ENCODE measurements at places on chromosomes 13 and 19.

DNA sequence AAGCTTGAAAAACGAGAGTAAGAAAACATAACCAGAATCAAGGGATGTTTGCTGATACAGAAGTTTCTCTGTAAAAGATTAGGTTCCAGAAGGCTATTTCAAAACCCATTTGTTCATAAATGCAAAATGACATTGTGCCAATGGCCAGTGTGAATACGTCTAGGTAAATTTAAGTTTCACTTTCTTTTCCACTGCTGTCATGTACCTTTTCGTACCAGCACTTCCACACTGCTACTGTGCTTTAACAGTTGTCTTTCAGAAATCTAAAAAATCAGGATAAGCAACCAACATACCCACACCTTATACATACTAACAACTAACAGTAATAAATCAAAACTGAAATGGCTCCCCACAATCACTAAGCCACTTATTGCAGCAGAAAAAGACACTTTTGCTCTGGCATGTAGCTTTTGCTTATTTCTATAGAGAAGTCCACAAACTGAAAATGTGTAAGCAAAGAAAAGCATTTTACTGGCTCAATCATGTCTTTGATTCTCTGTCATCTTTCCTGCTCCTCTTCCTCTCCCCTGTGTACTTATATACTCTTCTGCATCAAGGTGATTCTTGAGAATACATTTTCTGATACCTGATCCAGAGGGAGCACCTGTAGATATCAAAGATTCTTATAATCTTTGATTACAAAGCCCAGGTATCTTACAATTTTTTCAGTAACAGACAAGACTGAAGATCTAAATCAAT, 34.3 kb downstream of the ELF1 start:
- H3K4me1 ChIP-seq = peaks cover 51% of the 10 kb centered on the region
- H3K36me3 ChIP-seq = peaks cover 18% of the 10 kb centered on the region
- DNase-seq = no peak
- H3K4me3 ChIP-seq = peak overlapping the region; percentile 95
- peak overlapping the region; percentile 99 for H3K27ac ChIP-seq
- no peaks in the 10 kb centered on the region for H3K27me3 ChIP-seq

DNA sequence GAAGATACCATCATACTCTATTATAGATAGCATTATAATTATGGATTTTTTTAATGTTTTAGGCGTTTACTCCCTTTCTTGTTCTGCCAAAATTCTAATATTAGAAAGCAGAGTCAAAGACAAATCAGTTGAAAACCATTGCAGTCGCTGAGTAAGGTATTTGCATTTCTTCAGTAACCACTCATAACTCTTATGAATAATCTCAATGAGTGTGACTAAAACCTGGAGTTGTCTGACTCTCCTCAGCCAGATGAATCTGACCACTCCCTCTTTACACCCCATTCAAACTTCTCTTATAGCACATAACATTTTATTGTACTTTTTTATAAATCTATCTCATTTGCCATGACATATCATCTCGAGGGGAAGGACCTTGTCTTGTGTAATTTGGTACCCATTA, 1006.5 kb downstream of the DIAPH3 start:
- no peaks in the 10 kb centered on the region for H3K4me1 ChIP-seq
- no peaks in the 10 kb centered on the region for H3K27me3 ChIP-seq
- no peak overlapping the region for H3K27ac ChIP-seq
- H3K4me3 ChIP-seq = no peak overlapping the region
- DNase-seq = no peak

DNA sequence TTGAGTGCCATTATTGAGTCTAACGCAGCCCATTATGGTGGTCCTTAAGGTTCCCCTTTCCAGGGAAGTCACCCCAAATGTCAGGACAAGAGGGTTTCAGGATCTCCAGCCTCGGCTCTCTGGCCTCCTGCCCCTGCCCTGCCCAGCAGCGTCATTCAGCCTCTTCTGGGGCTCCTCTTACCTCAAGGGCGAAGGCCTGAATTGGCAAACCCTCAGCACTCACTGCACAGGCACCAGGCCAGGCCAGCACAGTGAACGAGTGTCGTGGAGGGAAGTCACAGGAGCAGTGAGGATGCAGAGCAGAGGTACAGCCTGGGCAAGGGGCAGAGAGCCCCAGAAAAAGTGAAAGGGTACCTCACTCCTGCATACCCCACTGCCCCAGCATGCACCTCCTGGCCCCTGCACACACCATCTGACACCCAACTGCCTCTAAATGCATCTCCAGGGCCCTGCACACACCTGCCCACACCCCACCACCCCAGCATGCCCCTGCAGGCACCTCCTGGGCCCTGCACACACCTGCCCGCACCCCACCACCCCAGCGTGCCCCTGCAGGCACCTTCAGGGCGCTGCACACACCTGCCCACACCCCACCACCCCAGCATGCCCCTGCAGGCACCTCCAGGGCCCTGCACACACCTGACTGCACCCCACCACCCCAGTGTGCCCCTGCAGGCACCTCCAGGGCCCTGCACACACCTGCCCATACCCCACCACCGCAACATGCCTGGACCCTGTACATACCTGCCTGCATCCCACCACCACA, 19.8 kb downstream of the SLC25A42 start:
- H3K27ac ChIP-seq = no peak overlapping the region
- H3K27me3 ChIP-seq = no peaks in the 10 kb centered on the region
- no peak for DNase-seq
- no peak overlapping the region for H3K4me3 ChIP-seq
- peaks cover 6% of the 10 kb centered on the region for H3K4me1 ChIP-seq

DNA sequence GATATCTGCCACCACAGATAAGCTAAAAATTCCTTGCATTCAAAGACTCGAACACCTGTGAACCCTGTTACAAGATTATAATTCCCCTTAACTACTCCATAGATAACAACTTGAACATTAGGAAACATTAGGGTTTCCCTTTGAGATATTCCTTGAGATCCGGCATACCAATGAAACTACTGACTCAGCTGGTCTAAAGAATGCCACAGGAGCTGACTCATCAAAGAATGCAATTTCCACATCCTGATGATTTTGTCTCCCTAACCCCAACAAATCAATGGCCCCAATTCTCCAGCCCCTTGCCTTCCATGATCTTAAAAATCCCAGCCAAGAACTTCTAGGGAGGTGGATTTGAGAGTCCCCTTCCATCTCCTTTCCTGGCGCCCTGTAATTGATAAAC, 35.6 kb upstream of the ZNF599 start:
- H3K4me1 ChIP-seq = no peaks in the 10 kb centered on the region
- peaks cover 7% of the 10 kb centered on the region for H3K36me3 ChIP-seq
- H3K4me3 ChIP-seq = no peak overlapping the region

- peaks cover 33% of the 10 kb centered on the region for H3K4me1 ChIP-seq
- H3K36me3 ChIP-seq = no peaks in the 10 kb centered on the region
- peak overlapping the region; percentile 8 for H3K27ac ChIP-seq
- no peak for DNase-seq
These were observed 2.9 kb downstream of the KLHL26 start for GRCh38 chr19:18639706-18640243.

GRCh38 chr19:27657271-27658051, 1555.5 kb downstream of the UQCRFS1 start:
- no peak overlapping the region for H3K4me3 ChIP-seq
- DNase-seq = no peak
- H3K4me1 ChIP-seq = no peaks in the 10 kb centered on the region

- peaks cover 3% of the 10 kb centered on the region for H3K36me3 ChIP-seq
- peaks cover 13% of the 10 kb centered on the region for H3K27me3 ChIP-seq
- peaks cover 27% of the 10 kb centered on the region for H3K4me1 ChIP-seq
- no peak for DNase-seq
- H3K4me3 ChIP-seq = no peak overlapping the region
These were observed 3.6 kb downstream of the ISOC2 start for GRCh38 chr19:55457683-55458457.

DNA sequence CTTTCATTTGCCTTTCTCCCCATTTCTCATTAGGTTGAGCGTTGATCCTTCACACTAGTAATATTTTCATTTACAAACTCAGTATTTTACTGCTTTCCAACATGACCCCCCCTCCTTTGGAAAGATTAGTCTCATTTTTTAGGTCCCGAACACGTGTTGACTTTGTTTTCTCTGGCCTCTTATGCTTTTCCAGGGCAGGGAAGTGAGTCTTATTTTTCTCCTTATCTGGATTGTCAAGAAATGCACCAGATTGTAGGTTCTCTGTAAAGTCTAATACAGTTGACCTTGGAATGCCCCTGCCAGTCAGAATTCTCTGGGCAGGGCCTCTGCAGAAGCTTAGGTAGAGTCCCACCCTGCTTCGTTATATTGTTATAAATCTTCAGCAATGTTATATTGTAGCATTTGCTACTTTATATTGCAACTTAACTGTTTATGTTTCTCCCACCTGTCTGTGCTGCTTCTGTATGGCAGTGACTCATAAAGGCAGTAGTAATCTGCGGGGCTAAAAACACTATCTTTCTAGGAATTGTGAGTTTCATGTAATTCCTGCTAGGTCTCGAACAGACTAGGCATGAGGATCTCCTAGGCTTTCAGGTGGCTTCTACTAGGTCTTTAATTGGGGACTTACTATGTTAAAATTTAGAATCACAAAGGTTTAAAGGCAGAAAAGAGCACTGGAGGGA, 2.0 kb downstream of the TDRD3 start:
- H3K4me1 ChIP-seq = peaks cover 39% of the 10 kb centered on the region
- H3K27me3 ChIP-seq = no peaks in the 10 kb centered on the region
- no peak for DNase-seq
- peak overlapping the region; percentile 95 for H3K27ac ChIP-seq
- peak overlapping the region; percentile 95 for H3K4me3 ChIP-seq

DNA sequence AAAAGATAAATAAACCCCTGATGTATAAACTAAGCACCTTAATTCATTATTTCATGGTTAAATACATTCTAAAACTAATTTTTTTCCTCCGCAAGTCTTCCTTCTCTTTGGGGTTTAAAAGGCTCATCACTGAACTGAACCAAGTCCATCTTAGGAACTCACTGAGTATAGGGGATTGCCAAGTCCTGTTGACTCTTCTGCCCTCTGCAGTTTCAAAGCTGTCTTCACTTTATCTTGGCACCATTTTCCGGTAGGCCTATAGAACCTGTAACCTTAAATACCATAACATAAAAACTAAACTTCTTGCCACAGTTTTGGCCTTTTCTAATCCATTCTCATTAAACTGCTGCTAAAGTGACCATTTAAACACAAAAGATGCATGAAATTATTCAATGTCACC, 66.5 kb upstream of the USPL1 start:
- H3K4me1 ChIP-seq = peaks cover 8% of the 10 kb centered on the region
- no peak overlapping the region for H3K27ac ChIP-seq
- no peak overlapping the region for H3K4me3 ChIP-seq

GRCh38 chr13:99556867-99557443, 55.7 kb downstream of the TM9SF2 start:
- H3K4me3 ChIP-seq = no peak overlapping the region
- no peaks in the 10 kb centered on the region for H3K27me3 ChIP-seq
- DNase-seq = no peak
- H3K4me1 ChIP-seq = peaks cover 18% of the 10 kb centered on the region

DNA sequence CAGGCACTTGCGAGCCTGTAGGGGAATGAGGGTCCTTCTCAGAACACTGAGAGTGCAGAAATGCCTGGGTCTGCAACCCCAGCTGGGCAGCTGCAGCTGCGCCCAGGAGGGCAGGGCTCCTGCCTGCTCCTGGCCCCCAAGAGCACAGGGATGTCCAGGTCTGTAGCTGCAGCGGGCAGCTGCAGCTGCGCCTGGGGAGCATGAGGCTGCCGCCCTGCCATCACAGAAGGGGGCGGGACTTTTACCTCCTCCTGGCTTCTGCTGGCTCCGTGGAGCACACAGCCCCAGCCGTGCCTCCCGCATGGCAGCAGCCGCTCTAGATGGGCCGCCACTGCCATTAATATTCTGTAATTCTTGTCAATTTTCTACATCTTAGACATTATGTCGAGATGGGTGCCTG, 17.8 kb downstream of the CPB2 start:
- H3K4me3 ChIP-seq = no peak overlapping the region
- H3K4me1 ChIP-seq = no peaks in the 10 kb centered on the region
- no peaks in the 10 kb centered on the region for H3K36me3 ChIP-seq
- no peaks in the 10 kb centered on the region for H3K27me3 ChIP-seq

- no peak overlapping the region for H3K27ac ChIP-seq
- H3K36me3 ChIP-seq = no peaks in the 10 kb centered on the region
- DNase-seq = no peak
- H3K4me3 ChIP-seq = no peak overlapping the region
- peaks cover 84% of the 10 kb centered on the region for H3K27me3 ChIP-seq
These were observed 119.7 kb downstream of the COL4A2 start for GRCh38 chr13:110426735-110427134.

DNA sequence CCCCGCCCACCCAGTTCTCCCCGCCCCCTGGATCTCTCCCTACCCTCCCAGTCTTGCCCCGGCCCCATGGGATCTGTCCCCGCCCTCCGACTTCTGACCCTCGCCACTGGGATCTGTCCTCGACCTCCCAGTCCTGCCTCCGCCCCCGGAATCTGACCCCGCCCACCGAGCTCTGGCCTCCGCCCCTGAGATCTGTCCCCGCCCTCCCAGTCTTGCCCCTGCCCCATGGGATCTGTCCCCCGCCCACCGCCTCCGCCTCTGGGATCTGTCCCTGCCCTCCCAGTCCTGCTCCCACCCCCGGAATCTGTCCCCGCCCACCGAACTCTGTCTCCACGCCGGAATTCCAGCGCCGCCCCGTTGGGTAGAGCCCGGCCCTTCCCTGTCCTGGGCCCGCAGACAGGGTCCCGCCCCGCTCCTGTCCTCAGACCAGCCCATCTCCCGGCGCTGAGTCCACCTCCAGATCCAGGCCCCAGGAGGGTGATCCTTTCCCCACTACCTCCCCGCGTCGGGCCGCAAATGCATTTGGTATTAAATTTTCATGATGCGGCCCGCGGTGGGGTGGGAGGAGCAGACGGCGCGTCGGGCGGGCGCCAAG, 1.5 kb upstream of the SLC17A7 start:
- H3K4me1 ChIP-seq = peaks cover 32% of the 10 kb centered on the region
- DNase-seq = peak; percentile 81
- no peak overlapping the region for H3K27ac ChIP-seq
- H3K36me3 ChIP-seq = peaks cover 5% of the 10 kb centered on the region
- H3K27me3 ChIP-seq = peaks cover 48% of the 10 kb centered on the region

DNA sequence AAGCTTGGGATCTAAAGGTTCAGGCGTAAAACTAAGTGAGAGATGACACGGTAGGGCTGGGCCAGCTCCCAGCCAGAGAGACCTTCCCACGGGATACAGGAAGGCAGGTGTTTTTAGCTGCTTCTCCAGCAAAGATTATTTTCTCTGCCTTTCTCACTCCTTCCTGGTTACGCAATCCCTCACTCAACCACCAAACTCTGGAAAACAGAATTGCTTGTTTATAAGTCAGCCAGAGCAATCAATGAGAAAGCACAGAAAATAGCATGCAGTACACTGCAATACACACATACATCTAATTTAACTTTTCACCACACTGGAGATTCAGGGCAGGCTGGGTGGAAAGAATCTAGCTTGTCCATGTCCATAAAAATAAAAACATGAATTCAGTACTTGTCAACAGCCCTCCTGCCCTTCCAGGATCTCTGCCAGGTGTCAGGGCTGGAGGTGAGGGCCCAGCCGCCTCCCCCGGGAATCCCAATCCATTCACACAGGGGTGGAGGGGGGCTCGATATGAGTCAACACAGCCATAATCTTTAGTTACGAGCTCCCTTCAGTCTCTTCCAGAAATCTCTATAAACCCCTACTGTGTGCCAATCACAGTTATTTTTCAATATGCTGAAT, 12.2 kb downstream of the RHPN2 start:
- no peaks in the 10 kb centered on the region for H3K27me3 ChIP-seq
- H3K27ac ChIP-seq = no peak overlapping the region
- H3K36me3 ChIP-seq = no peaks in the 10 kb centered on the region
- no peak for DNase-seq
- no peaks in the 10 kb centered on the region for H3K4me1 ChIP-seq
- H3K4me3 ChIP-seq = no peak overlapping the region

GRCh38 chr13:79447741-79448140, 33.2 kb upstream of the NDFIP2 start:
- no peak overlapping the region for H3K27ac ChIP-seq
- peak overlapping the region; percentile 11 for H3K4me3 ChIP-seq
- no peaks in the 10 kb centered on the region for H3K27me3 ChIP-seq
- no peaks in the 10 kb centered on the region for H3K36me3 ChIP-seq
